Effector CD4-positive, alpha-beta T cell (primary cell): ENCODE measurements at places on chromosomes 2 and 18.

DNA sequence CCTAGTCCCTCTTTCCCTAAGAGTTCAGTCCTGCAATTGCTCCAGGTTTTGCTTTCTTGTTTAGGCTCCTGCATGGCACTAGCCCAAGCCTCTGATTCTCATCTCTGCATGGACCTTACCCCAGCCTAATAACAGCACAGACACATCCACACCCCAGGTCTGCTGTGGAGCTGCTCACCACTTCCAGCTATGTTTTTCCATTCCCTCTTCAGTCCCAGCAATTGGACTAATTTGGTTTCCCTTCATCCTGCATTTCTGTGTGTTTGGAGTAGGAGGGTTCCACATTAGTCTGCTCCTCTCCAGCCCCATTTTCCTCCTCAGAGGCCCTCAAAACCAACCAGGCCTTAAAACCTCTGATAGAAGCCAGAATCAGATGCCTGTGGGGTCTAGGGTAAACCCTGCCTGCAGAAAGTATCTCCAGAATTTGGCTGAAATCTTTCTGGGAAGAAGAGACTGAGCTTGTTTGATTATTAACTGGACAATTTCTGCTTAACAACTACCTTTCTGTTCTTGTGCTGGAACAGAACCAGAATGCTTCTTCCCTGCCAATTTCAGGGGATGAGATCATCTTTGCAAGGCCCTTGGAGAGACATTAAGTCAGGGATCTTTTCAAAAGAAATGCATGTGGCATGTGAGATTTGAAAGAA, 95.9 kb downstream of the GFPT1 start:
- DNase-seq: no peak

- no peak for DNase-seq
Observed at GRCh38 chr2:240217431-240218301, 77.2 kb upstream of the OTOS start.

DNA sequence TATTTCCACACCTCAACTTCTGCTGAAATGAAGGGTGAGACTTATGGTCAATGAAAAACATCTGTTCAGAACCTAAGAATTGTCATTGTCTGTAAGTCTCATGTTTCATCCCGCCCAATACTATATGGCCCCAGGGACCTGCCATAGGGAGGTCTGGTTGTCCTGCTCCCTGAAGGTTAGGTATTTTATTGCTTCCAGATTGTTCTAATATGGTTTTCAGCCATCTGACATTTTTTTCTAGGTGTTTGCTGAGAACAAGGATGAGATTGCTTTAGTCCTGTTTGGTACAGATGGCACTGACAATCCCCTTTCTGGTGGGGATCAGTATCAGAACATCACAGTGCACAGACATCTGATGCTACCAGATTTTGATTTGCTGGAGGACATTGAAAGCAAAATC, 7.3 kb downstream of the XRCC5 start:
- DNase-seq: no peak

DNA sequence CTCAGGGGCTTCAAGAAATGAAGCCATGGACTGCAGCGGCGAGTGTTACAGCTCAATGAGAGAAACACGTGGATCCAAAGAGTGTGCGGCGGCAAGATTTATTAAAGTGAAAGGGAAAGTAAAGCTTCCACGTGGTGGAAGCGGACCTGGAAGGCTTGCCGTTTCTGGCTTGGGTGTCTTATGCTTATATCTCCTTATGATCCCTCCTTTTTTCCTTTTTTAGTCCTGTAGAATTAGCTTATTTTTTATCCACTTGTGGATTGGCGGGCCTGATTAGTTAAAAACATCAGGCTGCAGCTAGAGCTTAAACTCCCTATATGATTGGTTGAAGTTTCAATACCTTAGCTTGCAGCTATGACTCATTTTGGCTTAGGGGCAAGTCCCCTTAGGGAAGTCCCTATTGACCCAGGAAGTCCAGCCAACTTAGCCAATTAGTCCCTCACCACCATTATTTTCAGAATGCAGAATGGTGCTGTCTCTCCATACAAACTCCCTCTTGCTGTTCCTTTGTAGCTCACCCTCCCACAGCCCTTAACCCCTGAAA, 11.6 kb upstream of the HNMT start:
- DNase-seq: no peak

GRCh38 chr2:11750422-11750821, 4.0 kb downstream of the LPIN1 start:
- peak; percentile 65 for DNase-seq
